ENCODE measurements at places on chromosomes 2 and 18.

- ATAC-seq = no peak
Observed at GRCh38 chr18:2982452-2983269, 30.3 kb downstream of the LPIN2 start.

DNA sequence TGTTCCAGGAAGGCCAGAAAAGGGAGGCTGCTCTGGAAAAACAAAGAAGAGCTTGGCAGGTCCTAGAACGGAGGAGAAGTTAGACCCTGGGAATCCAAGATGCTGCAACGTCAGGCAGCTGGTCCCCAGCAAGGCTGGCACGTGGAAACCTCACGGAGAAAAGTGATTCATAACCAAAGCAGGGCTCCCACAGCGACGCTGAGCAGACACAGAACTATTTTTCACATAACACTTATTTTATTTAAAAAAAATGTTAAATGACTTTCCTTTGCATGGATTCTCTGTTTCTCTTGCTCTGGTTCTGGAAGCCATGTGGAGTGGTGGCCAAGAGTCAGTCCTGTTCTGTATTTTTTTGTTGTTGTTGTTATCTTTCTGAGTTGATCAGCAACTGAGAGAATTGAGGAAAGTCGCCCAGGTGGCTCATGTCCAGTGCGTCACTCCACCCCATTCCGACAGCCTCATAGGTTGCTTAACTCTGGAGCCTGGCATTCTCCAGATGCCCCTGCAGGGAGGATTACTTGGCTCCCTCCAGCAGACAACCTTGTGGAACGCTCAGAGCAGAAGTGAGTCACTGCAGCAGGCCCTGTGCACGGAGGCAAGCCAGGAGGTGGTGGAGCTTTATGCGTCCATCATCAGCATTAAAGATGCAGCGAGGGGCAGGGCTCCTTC, 229.9 kb upstream of the HDAC4 start:
- peak; percentile 97 for ATAC-seq

- ATAC-seq = no peak
Observed at GRCh38 chr2:191180276-191180675, 29.5 kb upstream of the STAT4 start.

GRCh38 chr2:20538308-20539132, 91.6 kb downstream of the RHOB start:
- ATAC-seq = no peak

- ATAC-seq = no peak
Observed at GRCh38 chr2:200297989-200298388, 8.5 kb upstream of the SPATS2L start.

DNA sequence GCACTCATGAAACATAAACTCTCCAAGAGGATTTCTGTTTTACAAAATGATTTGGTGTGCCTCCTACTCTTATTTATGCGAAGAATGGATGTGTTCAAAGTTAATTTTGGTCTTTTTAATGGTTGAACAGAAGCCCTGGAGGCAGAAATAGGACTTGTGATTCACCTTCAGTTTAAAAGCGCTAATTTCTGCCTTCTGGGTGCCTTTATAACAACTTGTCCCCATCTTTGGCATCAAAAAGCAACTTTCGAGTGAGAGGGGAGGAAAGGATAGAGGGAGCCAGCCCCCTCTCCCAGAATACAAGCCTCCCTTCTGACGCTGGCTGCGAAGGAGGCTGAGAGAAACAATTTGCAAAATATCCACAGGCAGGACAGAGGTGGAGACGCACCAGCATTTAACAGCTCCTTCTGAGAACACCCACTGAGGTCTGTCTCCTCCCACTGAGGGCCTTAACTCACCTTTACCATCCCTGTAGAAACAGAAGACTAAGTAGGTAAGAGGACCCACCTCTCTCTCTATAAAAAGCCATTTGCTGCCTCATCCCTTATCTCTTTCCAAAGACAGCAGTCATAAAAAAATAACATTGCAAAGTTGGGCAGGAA, 24.3 kb upstream of the BCL11A start:
- ATAC-seq = no peak

DNA sequence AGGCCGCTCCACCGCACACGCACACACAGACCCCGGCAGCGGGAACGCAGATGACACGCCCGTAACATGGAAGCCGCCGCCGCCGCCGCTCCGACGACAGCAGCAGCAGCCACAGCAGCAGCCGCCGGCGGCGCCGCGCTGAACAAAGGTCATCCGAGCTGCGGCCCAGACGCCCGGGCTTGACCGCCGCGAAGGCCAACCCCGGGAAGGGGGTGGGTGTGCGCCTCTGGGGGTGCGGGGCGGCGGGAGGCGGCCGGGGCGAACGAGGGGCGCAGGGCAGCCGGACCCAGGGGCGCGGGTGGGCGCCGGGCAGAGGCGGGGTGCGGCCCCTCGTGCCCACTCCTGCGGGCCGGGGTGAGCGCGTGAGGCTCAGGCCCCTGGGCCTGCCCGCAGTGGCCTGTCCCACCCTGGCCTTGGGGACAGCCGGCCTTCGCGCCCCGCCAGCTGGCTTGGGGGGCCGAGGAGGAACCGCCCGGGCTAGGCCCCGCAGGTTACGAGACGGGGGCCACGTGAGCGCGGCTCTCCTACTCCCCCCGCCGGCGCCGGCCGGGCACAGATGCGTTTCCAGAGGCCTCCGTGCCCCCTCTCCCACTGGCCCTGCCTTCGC, 1.0 kb upstream of the ZNF532 start:
- ATAC-seq = peak; percentile 46

- ATAC-seq = no peak
Observed at GRCh38 chr2:140257692-140258300, 1477.6 kb upstream of the NXPH2 start.

GRCh38 chr2:27118525-27119329, at the start of gene CGREF1:
TSS of gene CGREF1 (minus strand) at chr2:27119128. CDS start at chr2:27104366, 14,762 bp downstream.
- ATAC-seq = peak; percentile 35

DNA sequence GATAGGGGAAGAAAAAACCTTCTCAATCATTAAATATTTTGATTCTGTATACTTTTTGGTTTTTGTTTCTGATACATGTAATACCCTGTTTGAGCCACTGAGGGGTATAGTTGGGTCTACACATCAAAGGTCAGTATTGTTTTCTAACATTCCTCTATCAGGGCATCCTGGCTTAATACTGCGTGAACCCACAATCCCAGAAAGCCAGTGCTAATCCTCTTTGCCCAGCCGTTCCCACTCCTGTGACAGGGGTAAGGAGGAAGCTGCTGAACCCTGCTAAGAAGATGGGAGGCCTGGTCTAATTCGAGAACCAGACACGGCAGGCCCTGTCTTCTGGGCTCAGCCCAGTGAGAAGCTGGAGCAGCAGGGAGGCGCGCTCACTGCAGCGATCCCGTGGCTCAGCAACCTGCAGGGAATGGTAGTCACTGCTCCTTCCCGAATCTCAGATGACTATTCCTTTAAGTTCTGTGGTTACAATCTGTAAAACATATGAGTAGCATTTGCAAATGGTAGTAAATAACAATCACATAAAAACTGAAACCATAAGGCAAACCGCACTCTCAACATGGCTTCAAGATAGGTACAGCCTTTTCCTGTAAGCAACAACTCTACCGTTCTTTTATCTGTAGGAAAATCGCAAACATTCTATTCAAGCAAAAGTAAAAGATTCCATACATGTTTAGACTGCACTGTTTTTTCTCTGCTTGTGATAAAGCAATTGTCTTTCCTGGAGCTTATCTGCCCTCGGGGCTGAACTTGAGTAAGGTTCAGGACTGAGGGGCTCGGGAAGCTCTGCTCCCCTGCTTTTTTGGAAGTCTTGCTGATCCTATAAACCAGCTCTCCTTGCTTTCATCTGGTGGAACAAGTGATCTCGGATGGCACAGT, 87.0 kb downstream of the EPB41L3 start:
- peak; percentile 79 for ATAC-seq

GRCh38 chr2:150107816-150108215, 379.7 kb downstream of the RND3 start:
- no peak for ATAC-seq

GRCh38 chr2:70086838-70087701, at the start of gene PCBP1:
TSS of gene PCBP1 (plus strand) at chr2:70087477. CDS start at chr2:70087744, 267 bp downstream.
- ATAC-seq = peak; percentile 88

DNA sequence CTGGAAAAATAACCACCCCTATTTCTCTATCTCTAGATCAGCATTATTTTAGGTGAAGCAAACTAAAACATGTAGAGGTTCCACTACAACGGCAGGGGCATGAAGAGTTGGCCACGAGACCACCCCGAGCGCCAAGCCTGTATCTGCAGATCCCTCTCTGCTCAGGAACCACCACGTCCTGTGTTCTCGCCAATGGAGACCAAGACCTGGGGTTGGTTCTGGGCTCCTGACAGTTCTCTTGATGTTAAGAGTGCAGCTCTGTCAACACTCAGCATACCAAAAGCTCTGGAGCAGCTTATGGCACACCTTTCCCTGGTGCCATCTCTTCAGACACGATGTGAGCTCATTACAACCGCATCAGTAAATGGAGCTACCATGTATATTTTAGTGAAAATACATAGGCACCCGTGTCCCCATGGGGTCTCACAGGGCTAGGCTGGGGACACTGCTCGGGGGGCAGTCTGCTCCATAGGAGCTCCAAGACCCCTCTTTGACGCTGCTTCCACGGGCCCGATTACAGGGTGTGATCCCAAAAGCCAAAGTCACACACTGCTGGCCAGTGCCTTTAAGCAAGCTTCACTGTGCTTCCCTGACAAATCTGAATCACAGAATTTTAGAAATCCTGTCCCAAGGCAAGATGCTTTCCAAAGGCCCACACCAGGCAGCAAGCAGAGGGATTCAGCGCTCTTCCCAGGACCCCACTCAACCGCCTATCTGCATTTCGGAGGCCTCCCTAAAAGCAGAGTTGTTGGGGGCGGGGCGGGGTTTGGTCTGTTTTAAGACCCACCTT, 72.2 kb downstream of the EMILIN2 start:
- ATAC-seq = no peak

GRCh38 chr18:11587846-11588245, 21.6 kb upstream of the SLC35G4 start:
- ATAC-seq = no peak

DNA sequence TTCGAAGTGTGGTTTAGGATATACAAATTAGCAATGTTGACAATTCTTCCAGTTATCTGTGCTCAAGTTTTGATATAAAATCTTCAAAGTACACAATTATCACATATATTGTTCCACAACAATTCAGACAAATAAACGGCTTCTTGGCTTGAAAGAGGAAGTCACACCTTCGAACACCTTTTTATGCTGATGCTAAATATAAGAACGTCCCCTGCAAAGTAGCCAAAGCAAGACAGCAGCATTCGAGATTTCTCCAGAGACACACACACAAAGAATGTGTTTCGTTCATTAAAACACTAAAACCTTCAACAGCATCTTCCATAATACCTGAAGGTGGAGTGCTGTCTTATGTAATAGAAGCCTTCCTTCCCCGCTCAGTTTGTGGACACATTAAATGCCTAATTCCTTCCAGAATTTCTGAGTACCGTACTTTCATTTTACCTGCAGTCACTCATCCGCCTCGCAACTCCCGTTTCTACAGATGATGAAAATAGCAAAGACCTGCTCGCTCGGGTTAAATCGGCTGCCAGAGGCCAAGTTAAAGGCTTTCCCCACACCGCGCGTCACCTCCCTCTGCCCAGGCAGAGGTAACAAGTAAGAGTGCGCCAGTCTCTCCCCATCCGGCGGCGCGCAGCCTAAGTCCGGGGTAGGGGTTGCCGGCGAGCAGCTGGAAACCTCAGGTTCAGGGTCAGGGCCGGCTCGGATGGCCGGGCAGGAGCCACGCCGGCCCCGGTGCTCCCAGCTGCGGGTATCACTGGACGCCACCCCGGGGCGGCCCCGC, 847 bp downstream of the SERPINE2 start:
- ATAC-seq = peak; percentile 34

GRCh38 chr2:167331636-167332232, 443.5 kb downstream of the XIRP2 start:
- no peak for ATAC-seq

GRCh38 chr2:215136669-215137328, 1.6 kb downstream of the ABCA12 start:
- ATAC-seq = no peak
